ENCODE measurements at places on chromosomes 5 and 9. TPM values are rescaled to one million over a fixed set of nuclear protein-coding genes. Genes with fewer than 3 reads are reported as not detected.

DNA sequence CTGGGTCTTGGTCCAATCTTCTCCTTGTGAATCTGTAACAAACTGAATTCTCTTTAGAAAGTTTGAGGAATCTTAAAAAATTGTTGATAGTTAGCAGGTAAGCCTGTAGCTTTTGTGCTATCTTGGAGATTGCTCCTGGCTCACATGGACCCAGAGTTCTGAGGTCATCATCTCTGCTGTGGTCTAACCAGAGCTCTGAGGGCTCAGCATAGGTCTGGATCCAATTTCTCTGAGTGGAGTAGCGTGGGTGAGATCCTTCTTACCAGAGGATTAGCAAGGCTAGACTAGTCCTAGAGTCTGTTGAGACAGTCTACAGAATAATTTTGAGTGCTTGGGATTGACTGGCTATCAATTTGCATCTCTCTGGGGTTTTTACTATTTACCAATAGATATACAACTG lies 60.5 kb upstream of the IL6ST start:
- no peak for DNase-seq
- H3K4me1 ChIP-seq, result peaks cover 72% of the 10 kb centered on the region
- H3K4me3 ChIP-seq, result no peak overlapping the region
- no peaks in the 10 kb centered on the region for H3K27me3 ChIP-seq

Gene FAM78A
- 24.1 TPM for total RNA-seq

Gene NNT
- 98.9 TPM for total RNA-seq

DNA sequence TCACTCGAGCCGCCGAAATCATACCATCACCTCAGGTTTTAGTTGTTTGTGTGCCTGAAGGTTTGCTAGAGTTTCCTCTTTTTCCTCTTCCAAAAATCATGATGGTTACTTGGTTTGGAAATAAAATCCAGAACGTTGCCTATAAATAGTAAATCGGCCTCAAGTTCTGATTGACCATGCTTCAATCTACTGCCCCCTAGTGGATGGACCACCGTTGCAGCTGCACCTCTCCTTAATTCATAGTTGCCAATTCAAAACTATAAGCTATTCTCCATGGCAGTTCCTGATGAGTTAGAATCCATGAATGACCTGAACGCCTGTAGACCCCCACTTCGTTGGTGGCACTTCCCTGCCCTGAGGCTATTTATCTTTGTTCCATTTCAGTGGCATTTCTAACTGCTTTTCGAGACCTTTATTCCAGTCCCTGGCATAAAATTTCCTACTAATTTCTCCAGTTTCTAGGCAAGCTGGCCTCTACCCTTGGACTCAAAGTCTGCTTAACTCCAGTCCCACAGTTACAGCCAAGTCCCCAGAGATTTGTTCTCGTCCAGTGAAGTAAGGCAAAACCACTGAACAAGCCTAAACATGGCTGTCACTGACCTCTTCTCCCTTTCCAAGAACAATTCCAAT lies 422.6 kb downstream of the EFNA5 start:
- peak; percentile 68 for DNase-seq
- H3K4me3 ChIP-seq, result no peak overlapping the region
- H3K27ac ChIP-seq, result no peak overlapping the region
- H3K27me3 ChIP-seq, result no peaks in the 10 kb centered on the region

Gene DDX46
- total RNA-seq, result 48.0 TPM

GRCh38 chr5:9112520-9113291 lies 433.2 kb downstream of the SEMA5A start:
- H3K4me3 ChIP-seq, result no peak overlapping the region
- no peak overlapping the region for H3K27ac ChIP-seq
- no peak for DNase-seq
- no peaks in the 10 kb centered on the region for H3K36me3 ChIP-seq
- H3K27me3 ChIP-seq, result no peaks in the 10 kb centered on the region
- H3K4me1 ChIP-seq, result no peaks in the 10 kb centered on the region

Gene GABRA6
- not detected for total RNA-seq

GRCh38 chr5:171342362-171343111 lies 33.5 kb downstream of the TLX3 start:
- H3K36me3 ChIP-seq, result no peaks in the 10 kb centered on the region
- peaks cover 12% of the 10 kb centered on the region for H3K27me3 ChIP-seq
- DNase-seq, result peak; percentile 60
- no peak overlapping the region for H3K4me3 ChIP-seq
- H3K27ac ChIP-seq, result no peak overlapping the region
- H3K4me1 ChIP-seq, result no peaks in the 10 kb centered on the region

Gene BAAT
- total RNA-seq, result not detected

Gene PCDHAC1
- not detected for total RNA-seq

DNA sequence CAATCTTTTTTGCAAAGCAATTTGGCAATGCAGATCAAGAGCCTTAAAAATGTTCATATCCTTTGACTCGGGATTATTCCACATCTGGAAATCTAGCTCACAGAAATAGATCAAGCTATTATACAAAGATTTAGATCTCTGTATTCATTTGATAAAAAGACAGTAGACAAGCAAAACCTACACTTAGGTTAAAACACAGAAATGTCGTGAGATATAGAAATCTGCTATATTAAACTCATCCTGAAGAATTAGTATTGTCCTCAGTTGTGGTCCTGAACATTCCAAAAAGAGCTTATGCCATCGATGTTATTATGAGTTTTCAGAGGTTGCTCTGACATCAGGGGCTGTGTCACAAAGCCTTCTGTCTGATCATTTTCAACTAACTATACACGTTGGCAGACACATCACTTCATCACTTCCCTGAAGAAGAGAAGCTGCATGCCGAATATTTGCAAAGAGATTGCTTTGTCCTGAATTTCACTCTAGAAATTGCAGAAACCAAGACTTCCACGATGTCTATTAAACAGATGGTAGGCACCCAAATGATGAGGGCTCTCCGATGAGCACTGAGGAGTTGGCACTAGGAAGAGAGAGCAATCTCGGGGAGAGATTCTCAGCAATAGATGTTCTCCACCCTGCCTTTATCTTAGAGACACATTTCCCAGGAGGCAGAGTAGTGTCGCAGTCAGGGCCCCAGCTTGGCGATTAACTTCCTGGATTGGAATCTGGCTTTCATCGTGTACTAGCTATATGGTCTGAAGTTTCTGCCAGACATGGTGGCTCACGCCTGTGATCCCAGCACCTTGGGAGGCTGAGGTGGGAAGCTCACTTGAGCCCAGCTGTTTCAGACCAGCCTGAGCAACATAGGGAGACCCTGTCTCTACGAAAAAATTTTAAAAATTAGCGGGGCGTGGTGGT lies 1.9 kb upstream of the UBTD2 start:
- no peaks in the 10 kb centered on the region for H3K36me3 ChIP-seq
- peaks cover 19% of the 10 kb centered on the region for H3K4me1 ChIP-seq
- H3K27ac ChIP-seq, result no peak overlapping the region
- no peaks in the 10 kb centered on the region for H3K27me3 ChIP-seq

- DNase-seq, result no peak
- no peaks in the 10 kb centered on the region for H3K4me1 ChIP-seq
- no peak overlapping the region for H3K4me3 ChIP-seq
Observed at GRCh38 chr5:30849931-30850710, 343.4 kb upstream of the CDH6 start.

Gene KLHL9
- total RNA-seq, result 17.5 TPM

DNA sequence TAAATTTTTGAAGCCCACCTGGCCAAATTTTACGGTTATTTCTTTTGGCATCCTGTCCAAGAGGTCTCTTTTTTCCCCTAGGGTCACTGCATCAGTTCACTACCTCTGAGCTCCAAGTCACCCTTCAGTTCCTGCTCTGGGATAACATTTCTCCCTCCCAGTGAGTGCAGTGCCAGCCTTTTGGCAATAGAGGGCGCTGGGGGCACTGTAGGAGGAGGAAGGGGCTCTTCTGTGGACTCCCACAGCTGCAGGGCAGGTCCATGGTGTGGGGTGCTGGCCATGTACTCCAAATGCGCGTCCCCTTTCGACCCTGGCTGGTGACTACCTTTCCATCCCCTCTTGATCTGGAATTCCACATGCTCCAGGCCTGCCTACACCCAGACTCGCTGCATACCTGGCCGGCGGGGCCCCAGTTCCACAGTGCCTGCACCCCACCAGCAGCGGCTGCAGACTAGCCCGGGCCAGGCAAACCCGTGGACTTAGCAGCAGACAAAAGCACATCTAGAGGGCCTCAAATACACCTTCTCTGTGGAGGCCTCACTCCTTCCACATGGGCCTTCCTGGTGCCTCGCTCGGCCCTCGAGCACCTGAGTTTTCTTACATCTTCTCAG lies 20.3 kb upstream of the NINJ1 start:
- peaks cover 25% of the 10 kb centered on the region for H3K4me1 ChIP-seq
- no peak overlapping the region for H3K27ac ChIP-seq
- no peaks in the 10 kb centered on the region for H3K27me3 ChIP-seq
- peaks cover 2% of the 10 kb centered on the region for H3K36me3 ChIP-seq
- peak; percentile 75 for DNase-seq

GRCh38 chr9:88106492-88106891 lies 31.8 kb downstream of the SPATA31C2 start:
- DNase-seq, result peak; percentile 34
- no peaks in the 10 kb centered on the region for H3K4me1 ChIP-seq

GRCh38 chr5:65078331-65078730 lies 309.6 kb downstream of the CWC27 start:
- no peaks in the 10 kb centered on the region for H3K27me3 ChIP-seq
- H3K4me3 ChIP-seq, result no peak overlapping the region
- H3K4me1 ChIP-seq, result peaks cover 8% of the 10 kb centered on the region
- H3K36me3 ChIP-seq, result no peaks in the 10 kb centered on the region
- no peak for DNase-seq

Gene SV2C
- total RNA-seq, result not detected

DNA sequence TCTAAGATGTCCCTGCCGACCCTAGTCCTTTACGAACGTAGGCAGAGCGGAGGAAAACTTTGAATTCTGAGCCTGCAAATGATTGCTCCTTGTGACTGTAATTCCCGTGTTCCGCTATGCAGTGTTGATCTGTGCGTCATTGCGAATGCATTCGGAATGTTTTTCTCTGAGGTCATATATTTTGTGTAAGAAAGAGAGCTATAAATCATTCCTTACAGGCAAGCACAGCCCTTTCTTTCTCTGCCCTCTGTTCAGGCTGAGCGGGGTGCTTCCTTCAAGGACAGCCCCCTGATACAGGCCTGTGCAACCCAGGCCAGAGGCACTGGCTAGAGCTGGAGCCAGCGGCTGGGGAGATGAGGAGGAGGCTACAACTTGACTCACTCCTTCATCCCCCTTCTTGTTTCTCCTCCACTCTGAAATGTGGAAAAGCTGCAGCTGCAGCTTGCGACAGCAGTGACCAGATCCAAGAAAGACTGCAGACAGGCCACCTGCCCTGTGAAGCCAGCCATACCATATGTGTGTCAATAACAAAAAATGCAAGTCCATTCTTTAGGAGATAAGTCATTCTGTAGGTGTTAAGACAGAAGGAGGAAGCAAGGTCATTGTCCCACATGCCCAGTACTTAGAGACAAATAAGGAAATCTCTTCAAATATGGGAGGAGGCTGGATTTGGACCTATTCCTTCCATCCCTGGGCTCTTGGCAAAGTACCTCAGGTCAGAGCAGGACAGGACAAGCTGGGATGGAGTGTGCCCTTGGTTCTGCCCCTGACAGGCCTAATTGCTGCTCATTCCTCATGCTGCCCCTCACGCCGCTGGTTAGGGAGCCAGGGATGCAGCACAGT lies 345.7 kb upstream of the WWC1 start:
- DNase-seq, result no peak
- peaks cover 2% of the 10 kb centered on the region for H3K27me3 ChIP-seq
- H3K36me3 ChIP-seq, result no peaks in the 10 kb centered on the region
